ENCODE measurements at places on chromosomes 7 and 10.

DNA sequence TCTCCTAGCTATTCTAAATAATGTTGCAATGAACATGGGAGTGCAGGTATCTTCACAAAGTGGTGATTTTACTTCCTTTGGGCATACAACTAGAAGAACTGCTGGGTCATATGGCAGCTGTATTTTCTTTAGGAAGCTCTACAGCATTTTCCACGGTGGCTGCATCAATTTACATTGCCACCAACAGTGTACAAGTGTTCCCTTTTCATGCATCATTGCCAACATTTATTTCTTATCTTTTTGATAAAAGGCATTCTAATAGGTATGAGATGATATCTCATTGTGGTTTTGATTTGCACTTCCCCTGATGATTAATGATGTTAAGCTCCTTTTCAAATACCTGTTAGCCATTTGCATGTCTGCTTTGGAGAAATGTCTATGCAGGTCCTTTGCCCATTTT, 52.6 kb downstream of the NT5C2 start:
- DNase-seq = no peak

DNA sequence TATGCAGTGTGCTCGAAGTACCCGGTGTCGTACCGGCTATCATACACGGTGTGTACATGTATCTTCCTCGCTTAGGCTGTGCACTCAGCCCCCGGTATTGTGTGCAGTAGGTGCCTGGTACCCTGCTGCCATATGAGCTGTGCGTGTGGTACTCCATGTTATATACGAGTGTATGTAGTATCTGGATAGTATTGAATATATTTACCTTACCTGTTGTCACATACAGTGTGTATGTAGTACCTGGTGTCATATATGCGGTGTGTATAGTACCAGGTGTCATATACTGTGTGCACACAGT, 1.2 kb downstream of the ZMYND11 start:
- no peak for DNase-seq

DNA sequence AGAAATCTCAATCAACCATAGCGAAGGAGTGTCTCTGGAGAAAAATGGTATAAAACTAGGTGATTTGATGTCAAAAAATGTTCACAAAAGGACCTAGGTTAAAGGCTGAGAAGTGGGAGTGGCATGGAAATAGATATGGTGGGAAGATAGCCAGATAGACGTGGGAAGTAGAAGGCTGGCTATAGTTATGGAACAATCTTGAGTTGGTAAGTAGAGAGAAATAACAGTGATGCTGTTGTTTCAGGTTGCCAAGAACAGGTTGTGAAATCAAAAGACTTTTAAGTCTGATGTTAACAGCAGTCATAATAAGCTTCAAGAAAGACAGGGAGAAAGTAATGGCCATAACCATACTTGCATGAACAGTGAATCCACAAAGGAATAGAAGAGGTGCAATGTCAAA, 106.1 kb upstream of the RSU1 start:
- no peak for DNase-seq

DNA sequence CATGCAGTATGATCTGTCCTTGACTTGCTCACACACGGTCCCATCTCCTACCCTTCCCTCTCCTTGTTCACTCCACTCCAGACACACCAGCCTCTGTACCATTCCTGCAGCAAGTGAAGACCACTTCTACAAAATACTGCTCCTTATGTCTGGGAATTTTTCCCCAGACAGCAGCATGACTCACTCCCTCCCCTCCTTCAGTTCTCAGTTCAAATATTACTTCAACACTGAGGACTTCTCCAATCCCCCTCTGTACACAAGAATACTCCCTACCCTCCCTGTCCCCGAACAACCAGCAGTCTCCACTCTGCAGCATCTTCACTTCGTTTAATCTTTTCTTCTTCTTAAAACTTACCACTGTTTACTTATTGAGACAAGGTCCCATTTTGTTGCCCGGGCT, 474.0 kb downstream of the GPAM start:
- DNase-seq = no peak

DNA sequence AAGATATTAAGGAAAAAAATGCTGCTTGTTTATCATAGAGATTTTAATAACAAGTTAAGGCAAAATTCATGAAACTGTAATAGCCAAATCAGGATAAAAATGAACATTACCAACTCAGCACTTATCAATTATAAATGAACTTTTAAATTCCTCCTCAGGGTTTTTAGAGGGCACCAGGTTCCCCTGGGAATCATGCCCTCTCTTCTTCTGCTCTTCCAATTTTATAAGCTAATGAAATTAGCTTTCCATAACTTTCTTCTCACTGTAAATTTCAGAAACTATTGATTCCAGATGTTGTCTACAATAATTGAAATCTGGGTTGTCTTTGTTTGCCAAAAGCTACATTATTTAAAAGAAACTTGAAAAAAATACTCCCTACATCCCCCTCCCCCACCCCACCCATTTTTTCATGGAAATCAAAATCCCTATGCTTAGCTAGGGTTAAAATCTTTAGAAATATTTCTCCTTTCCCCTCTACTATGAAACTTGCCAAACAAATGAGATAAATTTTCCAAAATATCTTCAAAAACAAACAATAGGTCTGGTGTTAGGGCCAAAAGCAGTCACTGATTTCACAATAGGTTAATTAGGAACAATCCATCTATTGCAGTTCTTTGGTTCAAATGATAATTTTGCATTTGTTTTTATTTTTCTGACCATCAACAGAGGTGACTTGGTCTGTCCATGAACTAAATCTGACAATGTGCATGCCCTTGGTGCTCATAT, 187.7 kb downstream of the DOCK4 start:
- DNase-seq = no peak

GRCh38 chr7:108018668-108019067, 15.7 kb upstream of the LAMB1 start:
- no peak for DNase-seq

DNA sequence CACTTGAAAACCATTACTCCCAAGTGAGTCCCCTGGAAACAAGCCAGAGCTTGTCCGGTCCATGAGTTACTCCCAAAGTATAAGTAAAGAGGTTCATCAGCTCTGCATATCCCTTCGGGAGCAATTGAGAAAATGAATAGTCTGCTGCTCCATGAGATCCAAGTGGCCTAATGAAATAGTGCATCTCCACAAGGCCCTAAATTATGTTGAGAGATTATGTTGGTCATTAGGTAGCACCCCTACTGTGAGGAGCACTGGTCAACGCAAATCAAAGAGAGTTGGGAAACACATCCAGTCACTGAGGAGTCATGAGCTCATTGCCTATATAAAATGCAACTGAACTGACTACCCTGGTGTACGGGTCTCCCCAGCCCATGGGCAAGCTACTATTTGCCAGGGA, 205.5 kb upstream of the AOAH start:
- DNase-seq = no peak
